ENCODE measurements at places on chromosomes 16 and 17. TPM values are rescaled to one million over a fixed set of nuclear protein-coding genes. Genes with fewer than 3 reads are reported as not detected.
A peak's percentile ranks its signal among the peaks of the same experiment; 100 is the strongest.

GRCh38 chr16:81066681-81067080, 10.4 kb downstream of the C16orf46 start:
- no peaks in the 10 kb centered on the region for H3K36me3 ChIP-seq
- H3K4me1 ChIP-seq, result no peaks in the 10 kb centered on the region
- no peak for DNase-seq
- H3K4me3 ChIP-seq, result no peak overlapping the region
- no peak overlapping the region for H3K27ac ChIP-seq

DNA sequence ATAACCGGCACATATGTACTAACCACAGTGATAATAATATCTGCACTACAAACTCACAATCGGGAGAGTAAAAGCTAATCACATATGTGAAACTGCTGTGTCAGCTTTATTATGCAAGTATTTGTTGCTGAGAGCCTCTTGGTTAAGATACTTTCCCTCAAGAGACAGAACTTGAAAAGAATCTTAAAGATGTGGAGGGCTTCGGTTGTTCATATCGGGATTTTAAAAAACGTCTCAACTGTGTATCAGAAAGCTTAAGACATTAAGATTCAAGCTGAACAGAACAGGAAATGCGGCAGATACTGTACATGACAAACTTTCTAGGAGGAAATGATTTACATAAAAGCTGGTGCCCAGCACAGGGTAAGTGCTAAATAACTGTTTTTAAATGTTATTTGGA, 27.5 kb upstream of the HLF start:
- DNase-seq, result no peak
- H3K4me1 ChIP-seq, result peaks cover 18% of the 10 kb centered on the region
- no peak overlapping the region for H3K27ac ChIP-seq
- H3K36me3 ChIP-seq, result no peaks in the 10 kb centered on the region
- no peaks in the 10 kb centered on the region for H3K27me3 ChIP-seq
- H3K4me3 ChIP-seq, result peak overlapping the region; percentile 54

GRCh38 chr16:58030136-58030840, 4.7 kb downstream of the MMP15 start:
- DNase-seq, result no peak
- no peaks in the 10 kb centered on the region for H3K36me3 ChIP-seq
- H3K27ac ChIP-seq, result peak overlapping the region; percentile 37
- H3K27me3 ChIP-seq, result no peaks in the 10 kb centered on the region

The MT1M gene
- total RNA-seq, result 29.8 TPM

GRCh38 chr17:58318065-58318481, 10.5 kb downstream of the TSPOAP1 start:
- no peaks in the 10 kb centered on the region for H3K36me3 ChIP-seq
- H3K27me3 ChIP-seq, result no peaks in the 10 kb centered on the region
- no peaks in the 10 kb centered on the region for H3K4me1 ChIP-seq
- no peak for DNase-seq

The P2RX1 gene
- total RNA-seq, result 8.7 TPM

GRCh38 chr16:55052741-55053415, 122.2 kb downstream of the IRX5 start:
- H3K36me3 ChIP-seq, result no peaks in the 10 kb centered on the region
- no peak overlapping the region for H3K27ac ChIP-seq
- DNase-seq, result no peak
- no peaks in the 10 kb centered on the region for H3K4me1 ChIP-seq

- no peaks in the 10 kb centered on the region for H3K36me3 ChIP-seq
- H3K4me1 ChIP-seq, result no peaks in the 10 kb centered on the region
- no peak overlapping the region for H3K27ac ChIP-seq
- no peak overlapping the region for H3K4me3 ChIP-seq
- DNase-seq, result no peak
Observed at GRCh38 chr16:20004931-20005330, 68.8 kb downstream of the GPR139 start.

DNA sequence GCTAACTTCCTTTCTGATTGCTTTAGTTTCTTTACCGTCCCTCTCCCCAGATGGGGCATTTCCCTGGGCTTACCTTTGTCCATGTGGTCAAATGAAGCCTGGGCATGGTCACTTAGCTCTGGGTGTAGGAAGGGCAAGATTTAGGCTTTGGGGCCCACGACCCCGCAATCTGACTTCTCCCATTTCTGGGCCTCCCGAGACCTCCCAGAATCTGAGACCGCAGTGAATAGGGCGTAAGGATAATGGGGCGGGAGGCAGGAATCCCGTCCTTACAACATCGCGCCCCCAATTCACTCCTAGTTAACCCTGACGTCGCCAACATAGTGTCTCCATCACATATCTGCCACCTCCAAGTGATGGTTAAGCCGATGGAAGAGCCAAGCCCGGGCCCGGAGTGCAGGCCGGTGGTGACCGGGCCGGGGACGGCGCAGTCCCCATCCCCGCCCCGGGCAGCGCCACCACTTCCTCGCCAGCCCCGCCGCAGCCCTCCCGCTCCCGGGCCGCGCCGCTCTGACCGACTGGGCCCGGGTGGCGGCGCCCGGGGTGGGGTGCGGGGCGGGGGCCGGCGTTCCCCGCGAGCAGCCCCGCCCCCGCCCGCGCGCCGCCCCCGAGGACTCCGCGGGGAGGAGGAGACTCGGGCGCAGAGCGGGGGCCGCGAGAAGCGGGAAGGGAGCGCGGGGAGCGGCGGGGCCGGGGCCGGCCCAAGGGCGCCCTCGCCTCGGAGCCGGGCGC, at the start of gene RHBDL3:
RHBDL3 (plus strand) TSS at position 641 of the 732 bp plus-strand sequence. CDS start 358 bp downstream, outside the sequence.
- peaks cover 60% of the 10 kb centered on the region for H3K27me3 ChIP-seq
- H3K4me1 ChIP-seq, result peaks cover 24% of the 10 kb centered on the region
- H3K4me3 ChIP-seq, result peak within 1 kb of the TSS; percentile 66
- peak; percentile 43 for DNase-seq
- no peaks in the 10 kb centered on the region for H3K36me3 ChIP-seq

- DNase-seq, result peak; percentile 4
- H3K27me3 ChIP-seq, result no peaks in the 10 kb centered on the region
- no peak overlapping the region for H3K4me3 ChIP-seq
- H3K36me3 ChIP-seq, result peaks cover 59% of the 10 kb centered on the region
- H3K4me1 ChIP-seq, result peaks cover 20% of the 10 kb centered on the region
Observed at GRCh38 chr16:2252806-2253148, 1.4 kb upstream of the ECI1 start.

The HAPSTR1 gene
- total RNA-seq, result 53.1 TPM

GRCh38 chr16:76441876-76442275, 164.7 kb downstream of the CNTNAP4 start:
- DNase-seq, result no peak
- no peaks in the 10 kb centered on the region for H3K36me3 ChIP-seq
- H3K27ac ChIP-seq, result no peak overlapping the region
- H3K27me3 ChIP-seq, result no peaks in the 10 kb centered on the region
- no peak overlapping the region for H3K4me3 ChIP-seq

The CLEC10A gene
- 7.7 TPM for total RNA-seq

The IL21R gene
- total RNA-seq, result 6.0 TPM

The KRTAP3-1 gene
- not detected for total RNA-seq

The KRTAP4-3 gene
- total RNA-seq, result not detected

DNA sequence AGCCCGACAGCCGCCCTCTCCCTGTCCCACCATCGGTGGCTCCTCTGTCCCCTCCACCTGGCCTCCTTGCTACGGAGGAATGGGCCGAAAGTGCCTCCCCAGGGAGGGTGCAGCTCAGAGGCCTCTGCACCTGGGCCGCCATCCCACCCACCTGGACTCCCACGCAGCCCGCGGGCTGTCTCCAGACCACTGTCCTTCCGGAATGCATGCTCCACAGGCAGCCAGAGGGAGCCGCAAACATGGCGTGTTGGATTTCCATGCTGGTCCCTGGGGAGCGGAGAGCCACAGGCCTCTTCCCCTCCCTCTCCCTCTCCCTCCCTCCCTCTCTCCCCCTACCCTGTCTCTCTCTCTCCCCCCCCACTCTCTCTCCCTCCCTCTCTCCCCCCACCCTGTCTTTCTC, 3.0 kb downstream of the SSTR5 start:
- H3K27ac ChIP-seq, result no peak overlapping the region
- H3K27me3 ChIP-seq, result peaks cover 72% of the 10 kb centered on the region
- H3K4me3 ChIP-seq, result no peak overlapping the region
- no peak for DNase-seq
- no peaks in the 10 kb centered on the region for H3K4me1 ChIP-seq

- H3K27me3 ChIP-seq, result no peaks in the 10 kb centered on the region
- DNase-seq, result no peak
- H3K27ac ChIP-seq, result no peak overlapping the region
- no peak overlapping the region for H3K4me3 ChIP-seq
- H3K36me3 ChIP-seq, result no peaks in the 10 kb centered on the region
Observed at GRCh38 chr16:69201787-69202186, 14.8 kb downstream of the SNTB2 start.

The CCL4 gene
- total RNA-seq, result 11.9 TPM

GRCh38 chr17:36001110-36001771, at the start of gene CCL15:
TSS of gene CCL15 (minus strand) at chr17:36001553. CDS start at chr17:36001492, 61 bp downstream.
- no peaks in the 10 kb centered on the region for H3K27me3 ChIP-seq
- no peak within 1 kb of the TSS for H3K27ac ChIP-seq
- H3K4me3 ChIP-seq, result no peak within 1 kb of the TSS

- H3K4me1 ChIP-seq, result no peaks in the 10 kb centered on the region
- no peaks in the 10 kb centered on the region for H3K36me3 ChIP-seq
- DNase-seq, result no peak
- no peak overlapping the region for H3K4me3 ChIP-seq
Observed at GRCh38 chr16:19095654-19096053, 18.1 kb upstream of the ITPRIPL2 start.

DNA sequence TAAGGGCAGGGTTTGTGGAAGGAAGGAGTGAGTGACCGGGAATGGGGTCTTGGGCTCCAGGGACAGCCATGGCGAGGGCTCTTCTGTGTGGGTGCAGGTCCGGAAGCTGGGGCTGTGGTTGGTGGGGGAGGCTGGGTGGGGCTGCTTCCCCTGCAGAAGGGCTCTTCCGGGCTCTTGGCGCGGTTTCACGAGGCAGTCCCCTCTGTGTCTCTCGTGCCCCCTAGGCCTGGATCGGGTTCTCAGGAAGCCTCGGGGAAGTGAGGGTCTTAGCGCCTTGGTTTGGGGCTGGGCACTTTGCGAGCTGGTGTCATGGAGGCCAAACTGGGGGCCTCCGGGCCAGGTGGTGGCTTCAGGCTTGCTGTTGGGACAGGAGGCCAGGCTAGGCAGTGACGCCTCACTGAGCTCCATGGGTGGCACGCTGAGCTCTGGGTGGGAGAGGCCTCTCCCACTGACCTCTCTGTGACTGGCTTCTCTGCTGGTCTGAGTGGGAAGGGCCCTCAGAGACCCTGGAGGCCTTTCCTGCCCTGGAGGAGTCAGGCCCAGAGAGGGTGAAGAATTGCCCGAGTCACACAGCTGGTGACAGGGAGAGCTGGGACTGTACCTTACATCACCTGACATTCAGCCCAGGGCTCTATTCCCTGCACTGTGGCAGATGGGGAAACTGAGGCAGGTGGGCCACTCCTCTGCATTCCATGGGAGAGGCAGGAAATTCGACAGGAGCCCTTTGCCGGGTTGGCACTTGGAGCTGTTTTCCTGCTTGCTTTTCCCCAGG, 8.2 kb downstream of the ADCY7 start:
- H3K27ac ChIP-seq, result peak overlapping the region; percentile 85
- no peaks in the 10 kb centered on the region for H3K36me3 ChIP-seq
- no peak for DNase-seq
- peaks cover 60% of the 10 kb centered on the region for H3K4me1 ChIP-seq

GRCh38 chr17:62966426-62967204, 580 bp downstream of the TANC2 start:
- peak overlapping the region; percentile 88 for H3K4me3 ChIP-seq
- no peaks in the 10 kb centered on the region for H3K27me3 ChIP-seq
- H3K36me3 ChIP-seq, result no peaks in the 10 kb centered on the region
- DNase-seq, result peak; percentile 80
- H3K27ac ChIP-seq, result peak overlapping the region; percentile 92
- peaks cover 26% of the 10 kb centered on the region for H3K4me1 ChIP-seq

DNA sequence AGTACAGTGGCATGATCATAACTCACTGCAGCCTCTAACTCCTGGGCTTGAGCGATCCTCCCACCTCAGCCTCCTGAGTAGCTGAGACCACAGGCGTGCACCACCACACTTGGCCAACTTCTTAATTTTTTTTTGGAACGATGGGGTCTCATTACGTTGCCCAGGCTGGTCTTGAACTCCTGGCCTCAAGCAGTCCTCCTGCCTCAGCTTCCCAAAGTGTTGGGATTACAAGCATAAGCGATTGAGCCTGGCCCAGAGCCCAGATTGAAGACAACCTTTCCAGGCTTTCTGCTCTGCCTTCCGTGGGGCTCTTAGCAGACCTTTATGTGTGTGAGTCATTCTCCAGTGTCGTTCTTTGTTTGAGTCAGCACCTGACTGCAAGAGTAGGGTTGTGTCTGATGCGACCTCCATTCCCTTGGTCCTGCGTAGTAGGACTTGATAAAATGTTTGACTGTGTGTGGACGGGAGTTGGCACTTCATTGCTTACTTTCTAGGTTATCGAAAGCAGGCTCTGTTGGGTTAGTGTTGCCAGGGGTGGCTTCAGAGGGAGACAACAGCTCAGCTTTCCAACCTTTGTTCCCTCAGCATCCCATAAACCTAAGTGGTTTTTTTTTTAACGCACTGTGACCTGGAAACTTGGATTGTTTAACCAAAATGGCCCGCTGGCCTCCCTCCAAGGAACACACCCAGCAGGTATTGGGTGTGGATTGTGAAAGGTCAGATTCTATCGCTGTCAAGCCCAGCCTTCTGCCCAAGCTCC, 26.4 kb downstream of the EEF2K start:
- H3K36me3 ChIP-seq, result peaks cover 61% of the 10 kb centered on the region
- peaks cover 12% of the 10 kb centered on the region for H3K4me1 ChIP-seq
- no peak overlapping the region for H3K4me3 ChIP-seq
- H3K27ac ChIP-seq, result peak overlapping the region; percentile 53
- H3K27me3 ChIP-seq, result no peaks in the 10 kb centered on the region
- DNase-seq, result peak; percentile 76

DNA sequence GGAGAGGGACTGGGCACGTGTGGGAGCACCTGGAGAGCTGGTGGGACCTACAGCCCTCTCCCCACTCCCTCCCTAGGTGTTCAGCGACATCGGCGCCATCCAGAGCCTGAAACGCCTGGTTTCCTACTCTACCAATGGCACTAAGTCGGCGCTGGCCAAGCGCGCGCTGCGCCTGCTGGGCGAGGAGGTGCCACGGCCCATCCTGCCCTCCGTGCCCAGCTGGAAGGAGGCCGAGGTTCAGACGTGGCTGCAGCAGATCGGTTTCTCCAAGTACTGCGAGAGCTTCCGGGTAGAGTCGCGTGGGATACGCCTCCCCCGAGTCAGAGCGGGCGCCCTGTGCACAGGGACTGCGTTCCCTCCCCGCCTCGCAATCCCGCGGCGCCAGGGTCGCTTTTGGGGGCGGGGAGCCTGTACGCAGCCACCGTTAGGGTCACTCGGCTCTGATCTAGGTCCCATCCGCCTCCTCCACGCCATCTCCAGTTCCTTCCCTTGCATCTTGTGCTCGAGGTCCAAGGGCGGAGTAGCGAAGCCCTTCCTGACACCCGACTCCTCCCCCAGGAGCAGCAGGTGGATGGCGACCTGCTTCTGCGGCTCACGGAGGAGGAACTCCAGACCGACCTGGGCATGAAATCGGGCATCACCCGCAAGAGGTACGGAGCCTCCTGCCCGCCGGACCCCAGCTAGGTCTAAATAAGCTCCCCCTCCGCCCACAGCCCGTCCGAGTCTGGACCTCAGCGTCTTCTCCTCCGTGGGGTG, 13.0 kb downstream of the SARM1 start:
- DNase-seq, result peak; percentile 88
- H3K36me3 ChIP-seq, result peaks cover 28% of the 10 kb centered on the region
- no peaks in the 10 kb centered on the region for H3K27me3 ChIP-seq

The GRAPL gene
- total RNA-seq, result 10.8 TPM

GRCh38 chr16:78902321-78902720, 698.2 kb downstream of the MAF start:
- no peak overlapping the region for H3K4me3 ChIP-seq
- no peaks in the 10 kb centered on the region for H3K36me3 ChIP-seq
- H3K27ac ChIP-seq, result no peak overlapping the region
- no peaks in the 10 kb centered on the region for H3K4me1 ChIP-seq

The CANT1 gene
- 54.4 TPM for total RNA-seq

GRCh38 chr17:57349541-57350247, 93.4 kb downstream of the MSI2 start:
- H3K36me3 ChIP-seq, result peaks cover 7% of the 10 kb centered on the region
- DNase-seq, result no peak
- H3K27ac ChIP-seq, result no peak overlapping the region
- no peaks in the 10 kb centered on the region for H3K4me1 ChIP-seq
